Ammon's horn (tissue), 1 donor: ENCODE measurements at places on chromosomes 16 and 17.

DNA sequence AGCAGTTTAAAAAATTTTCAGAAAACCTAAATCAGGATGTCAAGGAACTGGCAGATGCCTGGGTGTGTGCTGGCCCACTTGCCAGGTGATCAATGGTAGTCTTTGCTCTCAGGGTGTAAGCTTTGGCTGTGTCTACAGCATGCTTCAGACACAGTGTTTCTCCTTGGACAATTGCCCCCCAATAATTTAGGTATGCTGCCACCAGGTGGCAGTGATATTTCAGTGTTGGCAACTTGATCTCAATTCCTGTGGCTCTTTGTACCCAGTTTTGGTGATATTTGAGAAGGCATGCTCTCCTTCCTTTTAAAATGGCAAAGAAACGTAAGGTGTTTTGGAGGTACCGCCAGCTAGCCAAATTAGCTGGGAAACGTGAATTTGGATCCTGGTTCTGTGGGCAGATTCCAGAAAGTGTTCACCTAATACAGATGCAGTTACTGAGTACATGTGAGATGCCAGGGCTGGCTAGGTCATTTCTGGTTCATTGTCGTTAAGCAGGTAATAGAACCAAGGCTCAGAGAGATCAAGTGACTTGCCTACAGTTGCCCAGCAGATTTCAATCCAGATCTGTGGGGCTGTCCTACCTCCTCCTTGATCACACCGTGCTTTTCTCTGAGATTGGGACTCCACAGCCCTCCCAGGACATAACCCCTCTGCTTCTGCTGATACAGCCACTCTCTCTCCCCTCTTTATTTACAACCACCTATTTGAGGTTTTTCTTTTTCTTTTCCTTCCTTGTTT, 155.6 kb upstream of the PLCG2 start:
- peak; percentile 64 for DNase-seq

- DNase-seq: no peak
Measured at GRCh38 chr16:67648088-67648763, 3.3 kb downstream of the CARMIL2 start.

GRCh38 chr17:65527857-65528591, 33.4 kb downstream of the AXIN2 start:
- DNase-seq: no peak

DNA sequence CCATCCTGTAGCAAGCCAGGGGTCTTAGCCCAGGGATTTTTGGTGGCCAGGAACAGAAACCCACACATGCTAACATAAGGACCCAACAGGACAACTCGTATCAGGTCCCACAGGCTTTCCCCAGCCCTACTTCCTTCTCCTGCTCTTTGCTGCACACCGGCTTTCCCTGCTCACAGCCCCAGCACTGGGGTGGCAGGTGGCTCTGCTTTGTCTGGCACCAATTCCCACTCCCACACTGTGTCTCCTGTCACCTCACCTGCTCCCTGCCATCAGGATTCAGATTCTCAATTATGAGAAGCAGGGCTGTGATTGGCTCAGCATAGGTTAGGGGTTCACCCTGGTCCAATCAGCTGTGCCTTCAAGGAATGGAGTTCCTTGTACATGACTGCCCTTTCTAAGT, 94.1 kb downstream of the TMEM132E start:
- DNase-seq: no peak

GRCh38 chr16:1678500-1679098, 520 bp downstream of the JPT2 start:
- DNase-seq: peak; percentile 33

- peak; percentile 42 for DNase-seq
Measured at GRCh38 chr17:15965528-15965927, 20.6 kb downstream of the ADORA2B start.

DNA sequence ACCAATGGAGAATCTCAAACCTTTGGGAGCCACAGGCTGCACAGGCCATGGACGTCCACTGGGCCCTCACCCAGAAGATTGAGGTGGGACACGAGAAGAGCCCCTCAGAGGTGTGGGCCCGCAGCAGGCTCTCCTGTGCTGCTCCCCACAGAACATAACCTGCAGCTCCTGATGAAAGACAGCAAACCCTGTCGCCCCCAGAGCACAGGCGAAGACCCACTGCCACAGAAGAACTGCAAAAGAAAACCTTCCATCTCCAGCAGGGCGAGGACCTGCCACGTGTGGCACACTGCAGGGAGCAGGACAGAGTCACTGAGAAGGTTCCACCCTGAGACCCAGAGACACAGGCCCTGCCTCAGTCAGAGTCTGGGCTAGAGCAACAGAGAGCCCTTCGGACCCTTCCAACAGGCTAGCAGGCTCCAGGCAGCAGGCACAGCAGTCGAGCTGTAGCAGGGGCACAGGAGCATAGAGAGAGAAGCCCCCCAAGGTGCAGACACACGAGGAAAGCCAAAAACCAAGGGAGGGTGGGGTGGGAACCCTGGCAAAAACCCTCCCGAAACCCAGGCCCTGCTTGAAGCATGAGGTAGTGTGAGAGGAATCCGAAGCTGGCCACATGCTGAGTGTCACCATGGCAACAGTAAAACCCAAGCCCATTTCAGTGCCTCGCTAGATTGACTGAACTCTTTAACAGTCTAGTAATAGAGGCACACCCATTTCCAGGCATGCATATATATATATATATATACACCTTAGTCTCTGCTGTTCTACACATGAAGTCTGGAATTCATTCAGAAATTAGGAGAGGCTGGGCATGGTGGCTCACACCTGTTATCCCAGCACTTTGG, 60.0 kb upstream of the CHMP6 start:
- no peak for DNase-seq

DNA sequence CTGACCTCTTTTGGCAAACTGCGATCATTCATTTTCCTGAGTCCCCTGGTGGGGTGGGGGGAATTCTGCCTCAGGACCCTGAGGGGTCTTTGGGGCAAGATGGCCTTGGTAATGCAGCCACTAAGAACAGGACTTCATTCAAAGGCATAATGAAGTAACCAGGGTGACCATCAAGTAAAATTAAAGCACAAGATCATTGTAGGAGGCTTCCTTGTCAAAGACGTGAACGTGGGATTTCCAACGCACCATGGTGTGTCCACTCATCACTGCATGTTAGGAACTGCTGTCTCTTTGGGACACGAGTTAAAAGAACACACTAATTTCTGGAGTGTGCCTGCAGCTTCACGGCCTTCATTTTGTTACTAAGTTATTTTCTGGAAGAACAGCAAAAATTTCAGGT, 51.3 kb downstream of the NDE1 start:
- DNase-seq: no peak

- DNase-seq: no peak
Measured at GRCh38 chr16:54268340-54268739, 18.2 kb downstream of the IRX3 start.

DNA sequence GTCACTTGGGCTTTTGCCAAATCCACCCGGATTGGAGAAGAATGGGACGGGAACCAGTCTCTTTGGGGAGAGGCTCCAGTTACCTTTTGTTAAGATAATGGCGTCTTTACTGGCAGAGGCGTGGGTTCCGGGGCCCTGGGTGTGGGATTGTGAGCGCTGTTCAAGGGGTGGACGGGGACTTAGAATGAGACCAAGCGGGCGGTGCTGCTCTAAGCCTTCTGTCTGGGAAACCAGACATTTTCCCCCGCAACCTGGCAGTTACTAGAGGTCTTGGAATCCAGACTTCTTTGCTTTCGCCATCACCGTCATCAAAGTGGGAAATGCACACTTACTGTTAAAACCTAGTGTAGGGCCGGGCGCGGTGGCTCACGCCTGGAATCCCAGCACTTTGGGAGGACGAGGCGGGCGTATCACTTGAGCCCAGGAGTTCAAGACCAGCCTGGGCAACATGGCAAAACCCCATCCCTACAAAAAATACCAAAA, 706 bp downstream of the TEN1 start:
- no peak for DNase-seq

GRCh38 chr16:56944954-56945839, 13.3 kb downstream of the HERPUD1 start:
- DNase-seq: no peak

GRCh38 chr17:63698381-63698885, 1.5 kb downstream of the LIMD2 start:
- DNase-seq: no peak

DNA sequence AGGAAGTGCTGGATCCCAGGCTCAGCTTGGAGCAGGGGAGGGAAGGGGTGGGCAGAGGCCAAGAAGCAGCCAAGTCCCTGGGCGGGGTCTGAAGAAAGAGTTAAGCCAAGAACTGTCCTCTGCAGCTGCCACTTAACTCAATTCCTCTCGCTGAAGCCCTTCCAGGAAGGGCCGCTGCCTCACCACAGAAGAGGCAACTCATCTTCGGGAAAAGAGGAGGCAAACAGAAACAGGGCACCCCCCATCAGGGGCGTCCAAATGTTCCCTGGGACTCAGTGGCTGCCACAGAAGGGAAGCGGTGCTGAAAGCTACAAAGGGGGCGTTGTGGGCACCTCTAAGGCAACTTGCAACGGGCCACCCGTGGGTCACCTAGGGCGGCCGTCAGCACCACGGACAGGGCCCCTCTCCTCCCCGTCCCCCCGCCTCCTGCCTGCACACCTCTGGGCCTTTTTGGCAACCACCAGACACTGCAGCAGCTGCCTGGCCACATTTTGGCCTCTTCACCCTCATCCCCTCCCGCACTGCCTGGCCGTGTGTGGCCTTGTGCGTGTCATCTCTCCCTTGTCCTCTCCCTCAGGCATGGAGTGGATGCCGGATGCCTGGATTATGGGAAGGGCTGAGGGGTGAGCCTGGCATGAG, 2.5 kb downstream of the TLCD3B start:
- DNase-seq: no peak

DNA sequence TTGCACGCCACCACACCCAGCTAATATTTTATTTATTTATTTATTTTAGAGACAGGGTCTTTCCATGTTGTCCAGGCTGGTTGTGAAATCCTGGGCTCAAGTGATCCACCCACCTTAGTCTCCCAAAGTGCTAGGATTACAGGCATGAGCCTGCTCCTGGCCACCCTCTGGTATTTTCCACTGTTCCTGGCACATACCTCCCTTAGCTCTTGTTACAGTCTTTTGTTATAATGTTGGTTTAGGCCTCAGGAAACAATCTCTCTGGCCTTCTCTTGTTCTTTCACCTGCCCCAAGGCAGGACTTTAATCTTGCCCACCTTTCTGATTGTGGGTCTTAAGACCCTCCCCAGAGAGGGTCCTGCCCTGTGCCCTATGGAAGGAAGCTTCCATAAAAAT, 3.6 kb upstream of the CYTH1 start:
- no peak for DNase-seq

DNA sequence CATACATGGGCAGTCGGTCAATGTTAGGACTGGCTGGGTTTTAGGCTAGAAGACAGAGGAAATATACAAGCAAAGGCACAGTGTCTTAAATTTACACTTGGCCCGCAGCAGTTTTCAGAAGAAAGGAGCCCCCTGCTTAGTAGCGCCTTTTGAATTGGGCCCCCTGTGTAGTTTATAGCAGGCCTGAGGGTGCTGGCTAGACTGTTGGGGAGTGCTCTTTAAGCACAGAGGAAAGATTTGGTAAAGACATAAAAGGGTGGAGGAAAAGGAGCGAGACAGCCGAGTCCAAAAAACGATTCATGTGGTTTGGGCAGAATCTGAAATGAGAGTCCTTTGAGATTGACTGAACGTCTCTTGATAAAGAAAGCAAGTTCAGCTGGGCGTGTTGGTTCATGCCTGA, 10.6 kb downstream of the RMI2 start:
- no peak for DNase-seq

DNA sequence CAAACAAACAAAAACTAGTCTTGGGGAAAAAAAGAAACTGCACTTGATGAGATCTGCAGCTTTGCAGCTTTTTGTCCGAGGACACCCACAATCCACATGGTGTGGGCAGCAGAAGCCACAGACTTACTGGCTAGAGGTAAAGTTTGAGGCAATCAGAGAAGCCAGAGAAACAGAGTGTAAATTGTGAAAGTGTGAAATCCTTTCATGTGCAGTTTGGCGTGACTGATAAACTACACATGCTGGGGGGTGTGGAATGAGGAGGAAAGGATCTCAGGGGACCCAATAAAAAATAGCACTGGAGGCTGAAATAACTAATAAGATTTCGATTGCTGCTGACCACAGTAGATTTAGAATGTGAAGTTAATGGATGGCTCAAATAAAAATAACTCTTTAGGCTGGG, 42.4 kb upstream of the HOXB13 start:
- no peak for DNase-seq
